ENCODE measurements at places on chromosomes 12 and 14.

DNA sequence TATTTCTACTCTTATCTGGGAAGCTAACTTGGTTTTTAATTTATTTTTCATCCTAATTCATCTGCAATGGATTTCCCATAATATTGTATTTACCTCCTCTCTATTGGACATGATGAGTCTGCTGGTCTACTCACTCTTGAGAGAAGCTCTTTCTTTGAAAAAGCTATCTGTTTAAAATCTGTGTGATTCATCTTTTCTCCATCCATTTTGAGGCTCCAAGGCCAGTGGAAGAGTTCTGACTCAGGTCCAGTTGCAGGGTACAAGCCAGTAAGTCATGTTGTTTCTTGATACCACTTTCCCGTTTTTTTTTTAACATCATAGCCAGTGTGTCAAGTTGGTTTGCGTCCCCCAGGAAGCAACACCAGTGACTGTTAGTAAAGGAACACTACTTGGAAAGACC is 160.3 kb upstream of the BMP4 start:
- no peak for DNase-seq

- DNase-seq = no peak
These were observed 22.4 kb upstream of the MARK3 start for GRCh38 chr14:103362780-103363179.

GRCh38 chr14:36658123-36659009 is 3.3 kb upstream of the PAX9 start:
- DNase-seq = no peak

DNA sequence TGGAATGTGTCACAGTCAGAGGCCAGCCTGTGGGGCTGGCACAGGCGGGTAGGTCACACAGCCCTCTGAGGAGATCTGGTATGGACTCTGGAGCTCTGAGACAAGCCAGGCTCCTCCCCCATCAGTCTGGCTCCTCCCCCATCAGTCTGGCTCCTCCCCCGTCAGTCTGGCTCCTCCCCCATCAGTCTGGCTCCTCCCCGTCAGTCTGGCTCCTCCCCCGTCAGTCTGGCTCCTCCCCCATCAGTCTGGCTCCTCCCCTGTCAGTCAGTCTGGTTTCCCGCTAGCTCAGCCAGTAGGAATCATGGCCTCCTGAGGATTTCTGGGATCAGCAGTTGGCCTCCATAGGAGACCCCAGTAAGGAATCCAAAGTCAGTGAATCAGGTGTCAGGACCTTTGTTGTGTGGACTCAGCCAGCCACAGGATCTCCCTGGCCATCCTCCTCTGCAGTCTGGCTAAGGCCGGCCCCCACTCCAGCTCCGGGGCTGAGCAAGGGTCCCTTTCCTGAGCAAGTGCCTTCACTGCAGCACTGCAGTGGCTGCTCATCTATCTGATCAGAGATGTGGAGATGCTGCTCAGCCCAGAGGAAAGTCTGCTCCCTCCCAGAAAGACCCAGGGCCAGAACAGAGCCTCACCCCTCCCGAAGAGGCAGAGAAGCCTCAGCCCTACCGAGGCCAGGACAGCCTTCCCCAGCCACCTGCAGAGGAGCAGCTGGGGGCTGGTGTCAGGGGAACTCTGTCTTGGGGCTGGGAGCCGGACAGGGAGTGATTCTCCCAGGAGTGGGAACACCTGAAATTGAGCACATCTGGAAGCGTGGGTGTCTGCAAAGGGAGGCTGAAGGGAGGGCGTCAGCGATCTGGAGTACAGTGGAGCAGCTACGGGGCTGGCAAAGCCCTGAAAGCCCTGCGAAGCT is 35.7 kb downstream of the IQSEC3 start:
- DNase-seq = no peak

GRCh38 chr12:120356567-120357030 is 12.4 kb downstream of the MSI1 start:
- peak; percentile 56 for DNase-seq

- no peak for DNase-seq
These were observed 769 bp upstream of the ZNF740 start for GRCh38 chr12:53179687-53180219.

DNA sequence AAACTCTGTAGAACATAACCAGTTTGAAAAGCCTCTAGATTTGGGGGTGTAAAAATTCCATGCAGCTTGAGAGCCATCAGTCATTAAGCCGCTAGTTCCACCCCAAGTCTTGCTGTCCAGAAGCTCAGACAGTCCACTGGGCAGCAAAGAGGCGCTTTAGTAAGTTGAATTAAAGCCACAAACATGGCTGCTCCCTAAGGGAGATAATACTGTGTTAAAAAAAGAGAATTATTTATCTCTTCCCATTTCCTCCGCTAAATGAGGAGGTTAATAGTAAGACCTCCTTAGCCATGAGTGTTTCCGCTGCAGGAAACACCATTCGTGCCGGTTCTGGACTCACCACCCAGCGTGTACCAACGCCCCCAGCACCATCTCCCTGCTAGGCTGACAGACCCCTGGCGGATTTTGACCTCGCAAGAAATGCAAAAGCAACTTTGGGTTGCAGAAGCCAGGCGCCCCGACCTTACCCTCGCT is 536 bp downstream of the TM7SF3 start:
- DNase-seq = no peak

- no peak for DNase-seq
These were observed 134.6 kb downstream of the BTG1 start for GRCh38 chr12:92010853-92011701.

Measured in amygdala (tissue), 56 donors.